Neuronal stem cell (in vitro differentiated cells): ENCODE measurements at places on chromosomes 5 and 9.

- peak; percentile 4 for DNase-seq
These were observed 178.1 kb downstream of the SLF1 start for GRCh38 chr5:94796586-94796985.

DNA sequence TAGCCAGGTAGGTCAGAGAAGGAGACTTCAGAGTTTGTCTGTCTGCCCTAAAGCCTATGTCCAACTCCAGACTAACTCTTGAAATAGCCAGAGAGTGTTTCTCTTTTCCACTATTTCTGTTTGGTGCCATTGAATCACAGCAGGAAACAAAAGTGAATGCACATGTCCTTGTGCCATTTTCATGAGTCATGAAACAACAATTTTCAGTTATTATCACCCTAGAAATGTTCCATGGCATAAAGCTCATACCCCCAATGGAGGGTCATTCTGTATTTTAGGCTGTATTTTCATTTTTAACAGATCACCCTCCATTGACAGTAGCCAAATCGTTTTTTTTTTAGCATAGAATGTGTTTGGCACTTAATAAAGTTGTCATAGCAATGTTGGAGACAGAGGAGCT, 124.7 kb downstream of the PAPPA start:
- no peak for DNase-seq

- DNase-seq: no peak
These were observed 429.9 kb downstream of the NR2F1-AS1 start for GRCh38 chr5:93151121-93151520.

DNA sequence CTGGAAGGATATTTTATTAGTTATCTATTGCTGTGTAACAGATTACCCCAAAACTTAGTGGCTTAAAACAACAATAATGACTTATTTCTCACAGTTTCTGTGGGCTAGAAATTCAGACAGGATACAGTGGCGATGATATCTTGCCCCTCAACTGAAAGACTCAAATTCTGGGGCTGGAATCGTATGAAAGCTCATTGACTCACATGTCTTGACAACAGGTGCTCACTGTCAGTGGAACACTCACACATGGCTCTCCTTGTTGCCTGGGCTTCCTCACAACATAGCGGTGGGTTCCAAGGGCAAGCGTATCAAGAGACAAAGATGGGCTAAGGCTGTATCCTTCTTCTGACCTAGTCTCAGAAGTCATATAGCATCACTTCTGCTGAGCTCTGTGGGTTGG, 3.7 kb upstream of the GNPDA1 start:
- DNase-seq: no peak

- no peak for DNase-seq
These were observed 413.5 kb downstream of the TLE4 start for GRCh38 chr9:79985264-79985663.

- DNase-seq: no peak
These were observed 72.3 kb downstream of the ANGPTL2 start for GRCh38 chr9:127050152-127050551.

DNA sequence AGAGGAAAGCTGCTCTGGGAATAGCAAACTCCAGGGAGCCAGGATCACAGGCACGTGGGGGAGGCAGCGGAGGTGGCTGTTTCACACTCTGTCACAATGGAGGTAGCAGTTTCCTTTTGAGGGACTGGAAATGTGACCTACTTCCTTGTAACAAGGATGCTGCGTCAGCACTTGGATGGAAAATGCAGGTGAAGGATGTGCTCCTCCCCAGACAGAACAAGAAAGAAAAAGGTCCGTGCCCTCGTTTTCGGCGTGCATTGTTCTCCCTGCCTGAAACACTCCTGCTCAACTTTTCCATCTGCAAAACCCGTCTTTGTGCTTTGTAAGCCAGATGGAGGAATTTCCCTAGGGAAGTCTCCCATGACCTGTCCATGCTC, 55.1 kb upstream of the SH3PXD2B start:
- no peak for DNase-seq

- DNase-seq: no peak
These were observed 159.5 kb downstream of the RAPGEF6 start for GRCh38 chr5:131475541-131475941.

GRCh38 chr5:97844797-97845196, 661.8 kb upstream of the RIOK2 start:
- DNase-seq: no peak

- no peak for DNase-seq
These were observed 5.4 kb upstream of the NKX2-5 start for GRCh38 chr5:173240091-173241050.

DNA sequence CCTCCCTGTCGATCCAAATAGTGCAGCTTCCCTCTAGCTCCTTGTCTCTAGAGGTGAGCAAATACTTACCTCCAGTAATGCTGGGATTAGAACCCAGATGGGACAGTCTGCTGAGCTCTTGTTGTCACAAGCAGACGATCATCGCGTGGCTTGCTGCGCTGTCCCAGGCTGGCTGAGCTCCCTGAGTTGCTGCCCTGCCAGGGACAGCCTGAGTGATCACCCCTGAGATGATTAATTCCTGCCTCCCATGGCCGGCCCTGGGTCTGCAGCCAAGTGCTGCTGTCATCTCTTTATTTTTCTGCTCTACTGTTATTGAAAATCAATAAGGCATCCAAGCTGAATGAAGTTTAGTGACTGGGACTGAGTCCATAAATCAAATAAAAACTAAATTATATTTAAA, 94.0 kb upstream of the ALDH1B1 start:
- no peak for DNase-seq

- DNase-seq: peak; percentile 49
These were observed 63.0 kb upstream of the CTSL start for GRCh38 chr9:87662808-87663528.

DNA sequence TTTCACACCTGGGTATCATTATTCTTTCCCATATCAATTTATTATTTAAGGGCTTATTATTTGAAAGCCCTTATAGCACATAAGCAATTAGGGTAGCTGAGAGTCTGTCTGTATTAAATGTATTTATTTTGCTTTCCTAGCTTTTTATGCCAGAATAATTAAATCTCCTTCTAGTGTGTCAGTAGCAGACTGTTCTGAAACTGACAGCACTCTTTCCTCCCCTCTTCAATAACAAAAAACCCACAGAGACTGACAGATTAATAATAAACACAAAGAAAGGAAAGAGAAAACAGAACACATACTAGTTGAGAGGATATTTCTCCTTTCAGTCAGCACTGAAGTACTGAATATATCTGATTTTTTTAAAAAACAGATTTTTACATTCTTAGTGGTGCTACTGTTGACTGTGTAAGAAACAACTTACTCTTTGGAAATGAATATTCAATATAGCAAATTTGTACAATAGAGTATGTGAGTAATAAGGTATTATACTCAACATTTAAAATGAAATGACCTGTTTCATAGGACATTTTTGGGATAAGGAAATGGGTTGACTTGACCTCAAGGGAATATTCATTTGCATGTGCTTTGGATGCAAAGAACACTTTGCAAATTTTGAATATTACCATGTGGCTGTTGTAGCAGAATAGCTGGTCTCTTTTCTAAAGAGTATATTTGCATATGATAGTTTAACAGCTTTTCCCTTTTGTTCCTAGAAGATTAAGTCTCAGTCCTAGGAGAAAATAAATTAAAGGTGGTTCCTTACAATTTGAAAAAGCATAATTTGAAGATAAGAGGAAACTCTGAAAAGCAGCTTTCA, 208.3 kb downstream of the SPATA31D1 start:
- no peak for DNase-seq

- no peak for DNase-seq
These were observed 51.8 kb upstream of the TLE1 start for GRCh38 chr9:81741103-81741502.

- no peak for DNase-seq
These were observed 43.1 kb upstream of the GLIPR2 start for GRCh38 chr9:36093384-36093783.

GRCh38 chr5:149581931-149582768, 852 bp downstream of the ARHGEF37 start:
- peak; percentile 39 for DNase-seq

DNA sequence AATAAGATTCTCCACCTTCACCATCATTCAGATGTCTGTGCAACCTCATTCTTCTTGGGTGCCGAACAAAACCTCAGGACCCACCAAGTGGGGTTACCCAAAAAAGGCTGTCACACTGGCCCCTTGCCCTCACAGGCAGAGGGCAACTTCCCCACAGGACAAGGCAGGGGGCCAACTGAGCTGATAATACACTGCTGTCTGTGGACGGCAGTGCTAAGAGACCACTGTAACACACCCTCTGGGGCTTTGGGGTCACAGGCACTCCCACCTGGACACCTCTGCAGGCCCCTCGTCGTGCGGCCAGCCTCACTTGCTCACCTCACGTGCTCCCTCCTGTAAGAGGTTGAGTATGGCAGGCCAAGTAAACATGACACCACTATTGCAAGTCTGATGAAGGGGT, 515.8 kb upstream of the COX7C start:
- DNase-seq: no peak

DNA sequence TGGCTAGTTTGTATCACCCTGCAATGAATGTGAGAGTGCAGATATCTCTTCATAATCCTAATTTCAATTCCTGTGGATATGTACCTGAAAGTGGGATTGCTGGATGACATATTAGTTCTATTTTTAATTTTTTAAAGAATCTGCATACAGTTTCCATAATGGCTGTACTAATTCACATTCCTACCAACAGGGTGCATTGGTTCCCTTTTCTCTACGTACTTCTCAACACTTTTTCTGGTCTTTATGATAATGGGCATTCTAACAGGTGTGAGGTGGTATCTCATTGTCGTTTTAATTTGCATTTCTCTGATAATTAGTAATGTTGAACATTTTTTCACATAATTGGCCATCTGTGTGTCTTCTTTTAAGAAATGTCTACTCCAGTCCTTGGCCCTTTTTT, 927.5 kb downstream of the DTWD2 start:
- no peak for DNase-seq

GRCh38 chr9:28365020-28365640, 791.8 kb upstream of the C9orf72 start:
- peak; percentile 21 for DNase-seq

DNA sequence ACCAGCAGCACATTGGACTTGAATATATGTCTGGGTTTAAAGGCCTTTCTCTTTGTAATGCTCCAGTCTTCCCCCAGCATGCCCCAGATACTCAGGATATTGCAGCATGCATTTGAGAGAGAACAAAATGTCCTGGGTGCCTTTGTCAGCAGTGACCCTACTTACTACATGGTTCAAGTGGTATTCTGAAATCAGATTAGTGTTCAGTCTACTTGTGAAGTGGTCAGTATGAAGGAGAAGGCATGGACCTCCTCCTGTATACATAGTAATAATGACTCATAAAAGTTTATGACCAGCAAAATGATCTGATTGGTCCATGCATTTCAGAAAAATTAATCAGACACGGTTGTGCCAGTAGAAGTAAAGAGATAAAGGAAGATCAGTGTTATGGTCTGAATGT, 25.4 kb downstream of the GPR21 start:
- no peak for DNase-seq

DNA sequence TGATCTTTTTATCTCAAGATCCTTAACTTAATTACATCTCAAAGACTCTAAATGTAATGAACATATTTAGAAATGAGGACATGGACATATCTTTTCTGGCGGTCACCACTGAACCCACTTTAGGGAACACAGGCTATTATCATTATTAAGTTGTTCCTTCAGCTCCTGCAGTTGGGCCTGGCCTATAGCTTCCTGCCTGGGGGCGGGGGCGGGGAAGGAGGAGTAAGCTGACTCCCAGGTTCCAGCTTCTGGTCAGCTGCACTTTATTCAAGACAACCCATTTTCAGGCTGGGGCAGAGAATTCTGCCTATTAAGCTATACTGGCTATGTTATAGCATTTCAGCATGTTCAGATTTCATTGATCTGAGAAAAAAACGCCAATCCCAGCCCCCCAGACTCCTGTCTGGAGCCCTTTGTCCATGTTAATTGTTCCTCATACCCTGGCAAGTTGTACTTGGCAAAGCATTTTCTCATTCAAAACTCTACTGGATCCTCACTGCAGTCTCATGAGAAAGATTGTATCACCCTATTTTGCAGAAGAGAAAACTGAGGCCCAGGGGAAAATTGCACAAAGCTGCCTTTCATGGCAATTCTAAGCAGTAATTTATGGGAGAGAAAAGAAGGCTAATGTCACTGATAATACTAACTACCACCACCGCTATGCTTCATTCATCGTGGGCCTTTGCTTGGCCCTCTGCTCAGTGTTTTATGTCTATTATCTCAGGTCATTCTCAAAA, 25.1 kb downstream of the COL15A1 start:
- DNase-seq: no peak

GRCh38 chr9:89379508-89380115, 61.3 kb downstream of the SECISBP2 start:
- DNase-seq: no peak

- no peak for DNase-seq
These were observed 122.4 kb downstream of the SNCAIP start for GRCh38 chr5:122434205-122434970.

GRCh38 chr5:172906436-172906835, 52.8 kb upstream of the RPL26L1 start:
- no peak for DNase-seq

- no peak for DNase-seq
These were observed 20.2 kb downstream of the CDH6 start for GRCh38 chr5:31213705-31214121.

GRCh38 chr5:156497804-156498208, 170.8 kb downstream of the SGCD start:
- peak; percentile 5 for DNase-seq

DNA sequence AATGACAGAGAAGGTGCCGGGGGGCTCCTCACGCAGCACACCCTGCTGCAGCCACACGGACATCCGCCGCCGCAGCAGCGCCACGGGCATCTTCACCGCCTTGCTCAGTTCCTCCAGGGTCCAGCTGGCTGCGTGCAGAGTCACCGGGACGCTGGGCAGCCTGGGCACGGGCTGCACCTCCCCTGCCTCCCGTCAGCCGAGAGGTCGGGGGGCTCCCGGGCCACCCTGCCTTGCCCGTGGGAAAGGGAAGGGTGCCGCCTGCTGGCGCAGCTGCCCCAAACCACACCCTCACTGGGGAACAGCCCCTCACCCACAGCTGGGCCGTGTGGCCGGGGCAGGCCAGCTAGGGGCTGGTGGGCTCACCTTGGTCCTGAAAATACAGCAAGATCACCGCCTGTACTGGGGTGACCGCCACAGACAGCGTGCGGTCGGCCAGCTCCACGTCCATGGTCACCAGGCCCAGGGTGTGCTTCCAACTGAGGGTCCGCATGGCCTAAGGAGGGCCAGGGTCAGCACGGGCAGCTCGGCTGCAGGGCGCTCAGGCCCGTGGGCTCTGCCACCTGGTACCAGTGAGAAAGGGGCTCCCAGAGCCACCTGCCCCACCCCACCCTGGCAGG, 3.6 kb upstream of the TMEM210 start:
- DNase-seq: no peak

DNA sequence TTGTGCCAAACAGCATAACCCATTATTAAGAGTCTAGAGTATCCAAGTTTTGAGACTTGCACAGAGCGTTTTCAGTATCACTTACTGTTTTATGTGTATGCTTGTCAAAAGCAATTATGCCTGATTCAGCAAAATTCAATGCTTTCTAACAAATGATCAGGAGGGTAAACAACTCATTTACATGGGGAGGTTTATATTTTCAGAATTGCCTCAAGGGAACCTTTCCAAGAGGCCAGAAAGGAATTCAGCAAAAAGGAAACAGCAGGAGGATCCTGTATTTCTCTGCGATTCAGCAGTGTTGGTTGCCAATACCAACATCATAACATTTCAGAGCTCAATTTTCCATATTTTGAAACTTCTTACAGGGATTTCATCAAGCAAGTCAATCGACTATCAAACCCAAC, 69.3 kb upstream of the DAB2 start:
- DNase-seq: no peak
